ENCODE measurements at places on chromosomes 3 and 15. TPM values are rescaled to one million over a fixed set of nuclear protein-coding genes. Genes with fewer than 3 reads are reported as not detected.

DNA sequence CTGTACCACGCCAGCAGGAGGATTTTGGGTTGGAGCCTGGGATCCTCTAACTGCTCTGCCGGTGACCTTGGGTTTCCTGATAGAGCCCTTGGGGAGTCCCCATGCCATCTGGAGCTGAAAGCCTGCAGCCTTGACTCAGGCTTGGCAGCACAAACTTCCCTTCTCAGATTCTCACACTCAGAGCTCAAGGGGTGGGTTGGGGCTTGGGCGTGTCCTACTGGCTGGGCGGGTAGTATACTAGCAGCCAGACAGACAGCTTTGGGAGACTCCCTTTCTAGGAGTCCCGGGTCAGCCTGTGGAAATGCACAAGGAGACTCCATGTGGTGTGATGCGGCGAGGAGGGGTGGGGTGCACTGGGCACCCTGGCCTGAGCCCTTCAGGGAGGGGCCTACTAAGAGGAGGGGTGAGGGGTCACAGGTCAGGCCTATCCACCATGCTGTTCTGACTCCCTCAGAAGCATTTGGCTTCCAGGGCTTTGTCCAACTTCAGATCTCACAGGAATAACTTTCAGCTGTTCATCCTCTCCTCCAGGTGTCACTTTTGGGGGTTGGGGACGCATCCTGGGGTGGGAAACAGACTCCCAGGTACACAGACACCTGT is 21.6 kb upstream of the PLXNA1 start:
- peak; percentile 77 for DNase-seq

Gene PLIN1
- polyA plus RNA-seq: 15.7 TPM

Gene TAGLN3
- polyA plus RNA-seq: 0.10 TPM

DNA sequence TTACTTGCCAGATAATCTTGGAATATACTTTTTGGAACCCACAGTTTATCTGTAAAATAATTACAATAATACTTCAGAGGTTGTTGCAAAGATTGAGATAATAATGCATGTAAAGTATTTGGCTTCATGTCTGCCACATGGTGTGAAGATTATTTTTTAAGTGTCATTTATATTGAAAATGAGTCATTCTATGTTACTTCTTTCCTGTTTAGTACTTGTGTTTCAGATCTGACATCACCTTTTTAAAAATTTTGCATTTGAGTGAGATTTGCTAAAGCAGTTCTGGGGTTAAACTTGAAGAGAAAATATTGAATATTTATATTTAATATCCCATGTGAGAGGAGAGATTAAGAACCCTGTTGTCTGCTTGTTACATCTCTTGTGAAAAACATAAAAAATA is 31.2 kb downstream of the IQGAP1 start:
- no peak for DNase-seq

GRCh38 chr3:89504432-89504831 is 397.0 kb downstream of the EPHA3 start:
- no peak for DNase-seq

DNA sequence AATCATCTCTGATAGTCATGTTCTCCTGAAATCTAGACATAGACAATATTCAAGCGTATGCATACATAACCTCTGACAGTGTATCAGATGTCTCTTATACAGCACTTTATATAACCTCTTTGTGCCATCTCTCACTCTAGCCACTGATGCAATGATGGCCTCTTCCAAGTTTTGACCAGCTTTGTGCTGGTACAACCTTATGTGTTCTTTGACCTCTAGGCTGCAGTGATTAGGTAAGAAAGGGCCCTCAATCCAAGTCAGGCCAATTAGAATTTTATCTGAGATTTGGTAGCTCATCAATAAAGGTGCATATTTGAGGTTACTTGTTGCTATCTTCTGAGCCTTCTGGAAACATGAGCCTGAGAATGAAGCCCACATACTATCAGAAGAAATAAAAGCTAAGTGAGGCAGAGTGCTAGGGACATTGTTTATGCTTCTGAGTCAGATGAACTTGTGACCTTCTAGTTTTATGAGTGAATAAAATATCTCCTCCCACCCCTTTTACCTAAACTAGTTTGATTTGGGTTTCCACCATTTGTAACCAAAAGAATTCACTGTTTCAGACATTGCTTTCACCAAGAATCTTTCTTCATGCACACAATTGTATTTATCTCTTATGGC is 283.2 kb upstream of the SUCLG2 start:
- no peak for DNase-seq

Gene KCNAB1
- 2.5 TPM for polyA plus RNA-seq
